CD4-positive, alpha-beta T cell treated with Interleukin-4 for 1 hour (primary cell): ENCODE measurements at places on chromosomes 5 and 9.
A peak's percentile ranks its signal among the peaks of the same experiment; 100 is the strongest.

DNA sequence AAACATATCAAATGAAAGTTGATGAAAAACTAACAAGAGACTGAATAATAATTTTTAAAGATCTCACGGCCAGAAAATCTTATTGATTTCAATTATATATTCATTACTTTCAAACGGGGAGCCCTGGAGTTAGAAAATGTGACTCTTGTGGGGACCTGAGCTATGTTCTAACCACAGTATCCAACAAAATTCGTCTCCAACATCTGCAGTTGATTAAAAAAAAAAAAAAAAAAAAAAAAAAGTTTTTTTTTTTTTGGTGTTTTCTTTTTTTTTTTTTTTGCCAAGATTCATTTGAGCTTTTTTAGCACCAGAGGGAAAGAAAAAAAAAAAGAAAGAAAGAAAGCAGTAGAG is 144.3 kb upstream of the PIK3R1 start:
- DNase-seq = no peak

GRCh38 chr5:76401801-76402250 is 1.3 kb upstream of the IQGAP2 start:
- DNase-seq = peak; percentile 54

GRCh38 chr9:77497322-77498198 is 150.6 kb downstream of the GNA14 start:
- DNase-seq = no peak

GRCh38 chr5:170745481-170746071 is 37.9 kb upstream of the GABRP start:
- DNase-seq = no peak

- peak; percentile 45 for DNase-seq
Observed at GRCh38 chr5:58235299-58235698, 224.6 kb downstream of the PLK2 start.

- DNase-seq = no peak
Observed at GRCh38 chr9:36598273-36598672, 25.6 kb downstream of the MELK start.

GRCh38 chr9:108039493-108039892 is 549.9 kb upstream of the KLF4 start:
- DNase-seq = no peak

DNA sequence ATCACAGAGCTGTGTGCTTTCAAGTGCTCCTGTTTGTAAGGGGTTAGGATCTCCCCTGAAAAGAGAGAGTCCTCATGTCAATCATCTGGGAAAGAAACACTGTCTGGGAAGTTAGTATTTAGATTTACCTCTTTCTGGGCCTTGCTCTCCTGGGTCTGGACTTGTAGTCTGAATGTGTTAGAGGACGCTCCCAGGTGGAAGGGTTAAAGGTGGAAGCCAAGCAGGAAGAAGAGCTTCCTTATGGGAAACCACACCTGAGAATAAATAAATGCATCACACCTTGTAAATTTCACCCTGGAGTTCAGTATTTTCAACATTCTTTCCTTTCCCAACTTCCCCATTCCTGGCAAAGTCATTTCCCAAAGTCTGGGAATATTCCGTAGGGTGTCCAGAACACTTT is 1.3 kb downstream of the PLGRKT start:
- no peak for DNase-seq

DNA sequence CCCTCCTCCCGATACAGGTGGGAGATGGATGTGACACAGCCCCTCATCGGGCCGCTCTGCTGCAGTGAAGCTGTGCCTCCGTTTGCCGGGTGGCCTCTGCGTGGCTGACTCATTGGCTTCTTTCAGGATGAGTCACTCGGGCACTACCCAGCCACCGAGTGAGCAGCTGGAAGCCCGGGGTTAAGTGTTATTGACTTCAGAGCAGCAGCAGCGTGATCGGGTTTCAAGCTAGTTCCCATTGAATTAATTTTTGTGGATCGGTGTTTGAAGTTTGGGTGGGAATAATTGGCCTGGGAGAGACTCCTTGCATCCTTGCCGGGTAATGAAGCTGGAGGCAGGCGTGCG is 266.4 kb upstream of the IRX4 start:
- no peak for DNase-seq

- no peak for DNase-seq
Observed at GRCh38 chr9:34884747-34885189, 73.3 kb upstream of the PHF24 start.

- DNase-seq = no peak
Observed at GRCh38 chr5:135149956-135150723, 116.1 kb upstream of the PITX1 start.

- DNase-seq = no peak
Observed at GRCh38 chr5:41157272-41157894, 55.9 kb downstream of the C6 start.

GRCh38 chr9:33277484-33277883 is 12.6 kb downstream of the CHMP5 start:
- no peak for DNase-seq

DNA sequence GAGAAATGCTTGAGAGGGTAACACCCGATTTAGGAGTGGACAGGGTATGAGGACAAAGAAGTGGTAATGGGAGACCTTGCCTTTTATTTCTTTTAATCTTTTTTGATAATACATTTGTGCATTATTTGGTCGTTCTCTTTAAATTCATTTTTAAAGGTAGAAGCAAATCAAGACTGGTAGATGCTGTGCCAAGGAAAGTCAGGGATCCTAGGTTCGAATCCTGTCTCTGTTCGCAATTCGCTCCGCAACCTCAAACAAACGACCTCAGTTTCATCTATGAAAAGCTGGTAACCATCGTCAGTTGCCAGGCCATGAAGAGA is 353 bp upstream of the TMED9 start:
- no peak for DNase-seq

DNA sequence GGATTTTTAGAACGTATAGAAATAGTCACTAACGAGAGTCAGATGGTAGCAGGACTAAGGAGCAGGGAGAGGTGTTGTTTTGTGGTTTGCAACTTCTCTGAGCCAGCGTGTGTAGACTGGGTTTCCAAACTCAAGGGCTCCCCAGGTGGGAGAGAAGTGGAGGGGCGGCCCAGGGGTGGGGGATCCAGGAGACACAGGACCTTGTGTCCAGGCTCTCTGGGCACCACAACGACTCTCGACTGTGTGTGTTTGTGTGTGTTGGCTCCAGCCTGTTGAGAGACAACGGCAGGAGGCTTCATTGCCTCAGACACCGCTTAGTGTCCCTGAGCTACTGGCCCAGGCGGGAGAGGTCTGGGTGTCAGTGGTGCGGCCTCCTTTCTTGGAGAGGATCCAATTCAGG is 934 bp upstream of the FCN1 start:
- DNase-seq = peak; percentile 5

DNA sequence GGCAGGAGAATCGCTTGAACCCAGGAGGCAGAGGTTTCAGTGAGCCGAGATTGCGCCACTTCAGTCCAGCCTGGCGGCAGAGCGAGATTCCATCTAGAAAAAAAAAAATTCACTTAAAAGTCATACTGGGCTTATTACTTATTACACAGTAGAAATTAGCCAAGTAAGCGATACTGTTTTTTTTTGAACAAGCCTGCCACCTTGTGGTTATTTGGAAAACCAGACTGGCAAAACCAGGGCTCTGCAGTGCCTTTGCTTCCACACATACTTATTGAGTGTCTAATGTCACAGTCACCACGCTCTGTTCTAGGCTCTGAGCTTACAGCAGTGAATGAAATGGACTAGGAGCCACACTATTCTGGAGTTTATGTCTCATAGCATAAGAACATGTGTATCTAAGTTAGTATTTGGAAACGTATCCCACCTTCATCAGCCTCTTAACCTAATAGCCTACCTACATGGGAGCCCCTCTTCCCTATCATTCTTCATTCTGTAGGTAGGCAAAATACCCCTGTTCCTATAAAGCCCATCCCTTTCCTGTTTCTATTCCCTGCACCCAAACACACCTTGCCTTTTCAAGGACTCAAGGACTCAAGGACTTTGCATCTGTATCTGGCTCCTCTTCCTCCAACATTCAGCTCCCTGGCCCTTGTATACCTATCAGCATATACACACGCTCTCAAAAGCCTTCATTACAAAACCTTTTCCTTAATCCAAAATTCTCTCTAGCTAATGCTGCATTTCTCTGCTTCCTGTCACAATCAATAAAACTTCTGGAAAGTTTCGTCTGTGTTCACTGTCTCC is 13.9 kb upstream of the BASP1 start:
- no peak for DNase-seq

- DNase-seq = no peak
Observed at GRCh38 chr5:80761176-80761575, 106.4 kb upstream of the DHFR start.

DNA sequence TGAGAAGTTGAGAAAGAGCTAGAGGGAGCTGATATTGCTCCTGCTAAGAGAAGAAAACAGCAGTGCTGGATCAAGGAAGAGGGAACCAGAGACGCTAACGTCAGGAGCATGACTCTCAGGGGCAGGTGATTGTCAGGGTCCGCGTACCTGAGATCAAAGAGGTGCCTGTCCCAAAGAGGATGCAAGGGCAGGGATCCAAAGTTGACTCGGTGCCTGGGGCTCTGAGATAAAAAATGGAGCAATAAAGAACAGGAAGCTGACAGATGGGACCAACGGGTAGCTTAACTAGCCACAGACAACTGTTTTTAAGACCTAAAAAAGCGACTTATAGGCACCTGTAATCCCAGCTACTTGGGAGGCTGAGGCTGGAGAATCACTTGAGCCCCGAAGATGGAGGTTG is 517.8 kb downstream of the IRX1 start:
- no peak for DNase-seq

DNA sequence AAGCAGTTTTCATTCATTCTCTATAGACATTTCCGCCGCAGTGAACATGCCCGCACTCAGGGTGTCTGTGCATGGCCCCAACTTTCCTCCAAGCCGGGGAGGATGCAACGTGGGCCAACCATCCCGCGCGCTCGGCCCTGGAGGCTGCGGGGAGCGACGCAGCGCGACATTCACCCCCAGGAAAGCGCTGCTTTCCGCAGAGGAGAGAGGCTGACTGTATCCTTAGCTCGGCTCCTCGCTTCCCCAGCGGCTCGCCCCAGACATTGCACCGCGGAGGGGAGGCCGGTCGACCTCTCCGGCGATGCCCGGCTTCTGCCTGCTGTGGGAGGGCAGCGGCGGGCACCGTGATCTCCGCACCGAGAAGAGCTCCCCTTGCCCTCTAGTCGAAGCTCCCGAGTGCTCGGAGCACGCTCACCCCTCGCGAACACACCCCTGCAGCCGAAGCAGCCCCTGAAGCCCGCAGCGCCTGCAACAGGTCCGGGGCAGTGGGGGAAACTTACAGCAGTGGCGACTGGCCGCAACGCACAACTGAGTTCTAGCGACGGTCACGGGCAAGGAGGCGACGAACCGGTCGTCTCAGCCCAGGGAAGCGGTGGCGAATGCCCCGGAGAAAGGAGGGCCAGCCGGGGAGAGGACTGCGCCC is 600 bp downstream of the ENC1 start:
- peak; percentile 27 for DNase-seq

DNA sequence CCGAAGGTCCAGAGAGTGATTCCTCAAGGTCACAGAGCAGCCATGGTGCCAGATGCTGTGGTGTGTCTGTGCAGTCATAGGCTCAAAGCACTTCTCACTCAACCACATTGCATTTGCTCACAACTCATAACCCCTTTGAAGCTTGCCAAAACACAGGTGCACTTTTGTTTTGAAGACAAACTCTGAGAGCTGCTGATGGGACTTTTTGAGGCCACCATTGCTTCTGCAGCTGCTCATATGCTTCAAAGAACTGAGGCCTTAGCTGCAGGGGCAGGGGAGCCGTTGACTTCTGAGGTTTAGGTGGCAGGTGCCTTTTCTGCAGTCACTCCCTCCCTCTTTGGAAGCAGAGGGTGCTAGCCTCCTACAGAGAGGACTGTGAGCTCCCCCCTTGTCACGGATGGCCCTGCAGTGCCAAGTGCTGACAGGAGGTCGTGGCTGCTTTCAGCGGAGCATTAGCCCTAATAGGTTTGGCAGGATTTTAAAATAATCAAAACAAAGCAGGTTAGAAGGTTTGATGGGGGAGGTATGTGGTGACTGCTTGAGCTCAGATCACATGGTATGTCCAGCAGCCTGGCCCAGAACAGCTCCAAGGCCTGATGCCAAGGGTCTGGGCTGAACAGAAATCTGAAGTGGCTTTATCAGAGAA is 232.1 kb downstream of the MAN2A1 start:
- DNase-seq = peak; percentile 73

- DNase-seq = no peak
Observed at GRCh38 chr9:34513567-34514214, 9.1 kb downstream of the ENHO start.

DNA sequence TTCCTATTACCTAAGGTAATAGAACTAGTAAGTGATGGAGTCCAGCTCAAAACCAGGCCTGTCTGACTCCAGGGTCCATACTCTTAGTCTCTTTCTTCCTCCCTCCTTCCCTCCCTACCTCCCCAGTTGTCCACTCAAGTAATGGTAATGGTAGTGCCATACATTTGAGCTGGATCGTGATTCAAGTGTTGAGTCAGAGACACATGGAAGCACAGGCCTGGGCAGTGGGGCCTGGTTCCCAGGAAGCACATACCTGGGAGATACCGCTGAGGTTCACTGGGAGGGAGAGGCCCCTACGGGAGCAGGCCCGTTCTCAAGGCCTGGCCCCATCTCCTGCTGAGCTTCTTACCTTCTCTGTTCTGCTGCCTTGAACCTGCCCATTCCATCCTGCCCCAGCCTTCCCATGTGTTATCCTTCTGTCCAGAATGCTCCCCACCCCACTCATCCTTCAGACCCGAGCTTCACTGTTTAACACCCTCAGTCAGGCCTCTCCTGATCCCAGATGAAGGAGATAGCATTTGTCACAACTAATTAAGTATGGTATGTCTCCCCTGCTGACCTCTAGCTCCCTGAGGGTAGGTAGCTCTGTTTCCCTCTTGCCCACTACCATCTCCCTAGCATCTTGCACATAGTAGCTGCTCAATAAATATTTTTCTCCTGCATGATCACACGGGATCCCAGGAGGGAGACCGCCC is 13.8 kb downstream of the URM1 start:
- no peak for DNase-seq
